T-cell (primary cell): ENCODE measurements at places on chromosomes 5 and 9. TPM values are rescaled to one million over a fixed set of nuclear protein-coding genes. Genes with fewer than 3 reads are reported as not detected.

The GPX8 gene
- total RNA-seq = 0.20 TPM

The ZNF300 gene
- 1.5 TPM for total RNA-seq

The PCDHA4 gene
- not detected for total RNA-seq

The IFNA21 gene
- total RNA-seq = not detected

The RGS14 gene
- 85.7 TPM for total RNA-seq

DNA sequence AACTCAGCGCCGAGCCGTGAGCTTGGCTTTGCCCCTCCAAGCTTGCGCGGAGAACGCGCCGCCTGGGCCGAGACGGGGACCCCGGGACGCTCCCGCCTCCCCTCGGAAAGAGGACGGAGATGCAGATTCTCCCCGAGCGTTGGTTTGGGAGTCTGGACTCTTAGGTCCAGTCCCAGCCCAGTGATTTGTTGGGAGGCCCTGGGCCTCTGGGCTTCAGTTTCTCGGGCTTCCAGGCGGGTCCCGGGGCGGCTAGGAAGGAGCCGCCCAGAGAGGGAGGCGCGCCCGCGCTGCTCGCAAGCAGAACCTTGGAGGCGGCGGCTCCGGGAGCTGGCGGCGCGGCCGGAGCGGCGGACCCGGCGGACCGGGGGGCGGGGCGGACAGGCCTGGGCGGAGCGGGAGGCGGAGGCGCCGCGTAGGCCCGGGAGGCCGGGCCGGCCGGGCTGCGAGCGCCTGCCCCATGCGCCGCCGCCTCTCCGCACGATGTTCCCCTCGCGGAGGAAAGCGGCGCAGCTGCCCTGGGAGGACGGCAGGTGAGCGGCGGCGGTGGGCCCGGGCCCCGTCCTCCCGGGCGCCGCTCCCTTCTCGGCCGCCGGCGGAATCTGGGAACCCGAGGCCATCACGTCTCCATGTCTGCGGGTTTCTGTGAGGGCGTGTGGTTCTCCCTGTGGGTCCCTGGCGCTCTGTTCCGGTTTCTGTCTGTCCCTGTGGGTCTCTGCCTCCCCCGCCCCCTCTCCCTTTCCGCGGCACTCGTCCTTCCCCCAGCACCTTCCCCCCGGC is at the start of gene B4GALT7:
Gene B4GALT7, plus strand, starts transcription at position 402 of the 777 bp plus-strand sequence. Its CDS starts 79 bp downstream, at position 481.
- peak within 1 kb of the TSS; percentile 65 for H3K27ac ChIP-seq
- peaks cover 21% of the 10 kb centered on the region for H3K36me3 ChIP-seq
- H3K4me3 ChIP-seq = peak within 1 kb of the TSS; percentile 88

DNA sequence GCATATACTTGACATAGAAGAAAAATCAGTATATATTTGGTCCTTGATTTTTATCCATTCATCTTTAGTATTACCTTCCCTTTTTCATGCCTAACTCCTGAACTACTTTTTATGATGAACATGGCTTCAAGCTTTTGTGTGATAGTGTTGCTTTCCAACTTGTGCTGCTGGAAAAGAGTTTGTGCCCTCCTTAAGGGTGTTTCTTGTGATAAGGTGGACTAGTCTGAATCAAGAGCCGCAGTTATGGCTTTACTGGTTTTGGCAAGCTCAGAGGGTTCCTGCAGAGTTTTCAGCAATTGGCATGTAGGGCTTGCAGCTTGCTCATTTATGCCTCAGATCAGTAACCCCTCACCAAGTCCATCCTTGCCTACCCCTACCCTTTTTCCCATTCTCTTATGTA is 20.5 kb downstream of the POLR3G start:
- no peak overlapping the region for H3K4me3 ChIP-seq
- no peak for DNase-seq
- no peaks in the 10 kb centered on the region for H3K4me1 ChIP-seq
- no peaks in the 10 kb centered on the region for H3K36me3 ChIP-seq
- no peaks in the 10 kb centered on the region for H3K27me3 ChIP-seq

The GPX3 gene
- not detected for total RNA-seq

- no peak for DNase-seq
- H3K27me3 ChIP-seq = no peaks in the 10 kb centered on the region
- no peaks in the 10 kb centered on the region for H3K4me1 ChIP-seq
- H3K4me3 ChIP-seq = no peak overlapping the region
- no peaks in the 10 kb centered on the region for H3K36me3 ChIP-seq
Measured at GRCh38 chr5:63774939-63775338, 187.3 kb downstream of the HTR1A start.

The RHOBTB3 gene
- total RNA-seq = 2.9 TPM

DNA sequence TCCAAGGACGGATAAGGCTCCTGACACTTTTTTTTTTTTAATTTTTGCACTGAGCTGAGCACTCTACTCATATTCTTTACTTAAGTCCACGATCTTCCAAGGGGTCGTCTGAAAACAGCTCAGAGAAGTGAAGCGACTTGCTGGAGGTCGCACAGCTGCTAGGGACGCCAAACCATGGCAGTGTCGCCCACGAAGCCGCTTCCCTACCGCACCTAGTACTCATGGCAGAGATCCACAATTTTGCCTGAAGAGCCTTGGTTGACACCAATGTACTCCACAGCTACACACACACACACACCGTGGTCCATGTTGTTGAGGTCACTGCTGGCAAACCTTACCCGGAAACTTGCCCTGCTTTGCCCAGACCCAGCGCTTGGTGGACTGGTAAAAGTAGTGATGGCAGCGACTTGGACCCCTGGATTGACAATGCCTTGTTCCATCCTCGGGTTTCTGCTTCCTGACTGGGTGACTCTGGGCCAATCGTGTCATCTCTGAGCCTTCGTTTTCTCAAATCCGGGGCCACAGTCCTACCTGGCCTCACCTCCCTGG is 521 bp upstream of the SLIT3 start:
- peaks cover 31% of the 10 kb centered on the region for H3K27me3 ChIP-seq
- no peak overlapping the region for H3K4me3 ChIP-seq
- H3K36me3 ChIP-seq = no peaks in the 10 kb centered on the region
- no peak overlapping the region for H3K27ac ChIP-seq

GRCh38 chr5:114857941-114858551 is 311.7 kb downstream of the TRIM36 start:
- no peak overlapping the region for H3K27ac ChIP-seq
- no peaks in the 10 kb centered on the region for H3K27me3 ChIP-seq
- DNase-seq = no peak
- H3K4me1 ChIP-seq = no peaks in the 10 kb centered on the region

DNA sequence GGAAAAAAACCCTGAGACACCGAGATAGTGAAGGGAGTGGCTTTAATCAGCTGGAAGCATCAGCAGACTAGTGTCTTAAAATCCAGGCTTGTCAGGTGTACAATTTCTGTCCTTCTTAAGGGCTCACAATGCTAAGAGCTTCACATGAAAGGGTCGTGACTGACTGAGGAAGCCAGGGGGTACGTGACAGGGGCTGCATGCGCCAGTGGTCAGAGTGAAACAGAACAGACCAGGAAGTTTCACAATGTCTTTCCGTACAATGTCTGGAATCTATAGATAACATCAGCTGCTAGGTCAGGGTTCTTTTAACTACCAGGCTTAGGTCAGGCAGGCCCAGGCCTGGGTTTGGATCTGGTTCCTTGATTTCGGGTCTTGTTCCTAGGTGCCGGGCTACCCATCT is 253.0 kb downstream of the CDH10 start:
- no peak for DNase-seq
- H3K4me1 ChIP-seq = no peaks in the 10 kb centered on the region
- no peaks in the 10 kb centered on the region for H3K27me3 ChIP-seq
- no peak overlapping the region for H3K4me3 ChIP-seq
- no peaks in the 10 kb centered on the region for H3K36me3 ChIP-seq

The PKD2L2 gene
- not detected for total RNA-seq

DNA sequence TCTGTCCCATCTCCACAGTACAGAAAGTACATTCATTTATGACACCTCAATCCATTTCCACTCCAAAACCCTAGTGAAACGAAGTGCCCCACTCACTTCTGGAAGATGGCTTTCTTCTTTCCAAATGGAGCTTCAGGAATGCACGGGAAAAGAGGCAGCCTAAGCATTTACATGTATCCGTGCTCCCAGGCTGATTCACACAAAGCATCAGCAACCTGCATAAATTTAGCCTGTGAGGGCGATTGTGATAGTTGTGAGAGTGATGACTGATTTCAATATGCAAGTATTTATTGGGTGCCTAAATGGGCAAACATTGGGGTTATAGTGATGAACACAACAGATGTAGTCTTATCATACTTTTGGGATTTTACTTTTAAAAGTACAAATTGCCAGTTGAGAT is 86.6 kb downstream of the PLPPR1 start:
- no peak overlapping the region for H3K4me3 ChIP-seq
- no peak overlapping the region for H3K27ac ChIP-seq
- no peaks in the 10 kb centered on the region for H3K27me3 ChIP-seq
- no peak for DNase-seq
- no peaks in the 10 kb centered on the region for H3K36me3 ChIP-seq

GRCh38 chr9:78187763-78188484 is 48.0 kb upstream of the CEP78 start:
- no peak for DNase-seq
- H3K4me3 ChIP-seq = no peak overlapping the region
- H3K36me3 ChIP-seq = no peaks in the 10 kb centered on the region
- no peak overlapping the region for H3K27ac ChIP-seq
- H3K27me3 ChIP-seq = no peaks in the 10 kb centered on the region
- H3K4me1 ChIP-seq = no peaks in the 10 kb centered on the region

GRCh38 chr9:136722969-136723356 is 10.6 kb downstream of the DIPK1B start:
- H3K27me3 ChIP-seq = peaks cover 7% of the 10 kb centered on the region
- DNase-seq = no peak
- no peak overlapping the region for H3K27ac ChIP-seq

- H3K4me1 ChIP-seq = peaks cover 3% of the 10 kb centered on the region
- peaks cover 21% of the 10 kb centered on the region for H3K27me3 ChIP-seq
- H3K36me3 ChIP-seq = no peaks in the 10 kb centered on the region
- no peak for DNase-seq
- H3K4me3 ChIP-seq = peak overlapping the region; percentile 77
- no peak overlapping the region for H3K27ac ChIP-seq
Measured at GRCh38 chr5:141484310-141484640, 555 bp upstream of the PCDHGC4 start.

The IFNK gene
- total RNA-seq = not detected

DNA sequence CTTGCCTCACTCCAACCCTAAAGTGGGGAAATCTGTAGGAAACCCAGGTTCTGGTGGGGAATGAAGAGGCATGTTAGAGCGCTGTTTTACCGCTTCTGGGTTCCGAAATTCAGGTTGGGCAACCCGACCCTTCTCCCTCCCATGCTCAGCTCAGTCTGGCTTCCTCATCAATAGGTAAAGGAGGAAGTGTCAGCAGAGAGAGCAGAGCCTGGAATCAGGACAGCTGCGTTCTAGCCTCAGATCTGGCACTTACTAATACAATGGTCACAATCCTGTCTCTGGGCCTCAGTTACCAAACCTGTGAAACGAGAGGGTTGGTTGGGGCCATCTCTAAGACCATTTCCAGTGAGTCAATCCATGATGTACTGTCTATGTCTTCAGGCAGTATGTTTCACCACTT is 16.2 kb upstream of the TNIP1 start:
- peak overlapping the region; percentile 76 for H3K27ac ChIP-seq
- peaks cover 19% of the 10 kb centered on the region for H3K36me3 ChIP-seq
- no peak for DNase-seq
- H3K27me3 ChIP-seq = no peaks in the 10 kb centered on the region
- no peak overlapping the region for H3K4me3 ChIP-seq
- H3K4me1 ChIP-seq = peaks cover 75% of the 10 kb centered on the region

GRCh38 chr9:97364769-97365490 is 47.0 kb upstream of the TDRD7 start:
- no peak overlapping the region for H3K4me3 ChIP-seq
- peaks cover under 1% of the 10 kb centered on the region for H3K36me3 ChIP-seq
- H3K27ac ChIP-seq = no peak overlapping the region
- H3K4me1 ChIP-seq = no peaks in the 10 kb centered on the region
- DNase-seq = no peak

DNA sequence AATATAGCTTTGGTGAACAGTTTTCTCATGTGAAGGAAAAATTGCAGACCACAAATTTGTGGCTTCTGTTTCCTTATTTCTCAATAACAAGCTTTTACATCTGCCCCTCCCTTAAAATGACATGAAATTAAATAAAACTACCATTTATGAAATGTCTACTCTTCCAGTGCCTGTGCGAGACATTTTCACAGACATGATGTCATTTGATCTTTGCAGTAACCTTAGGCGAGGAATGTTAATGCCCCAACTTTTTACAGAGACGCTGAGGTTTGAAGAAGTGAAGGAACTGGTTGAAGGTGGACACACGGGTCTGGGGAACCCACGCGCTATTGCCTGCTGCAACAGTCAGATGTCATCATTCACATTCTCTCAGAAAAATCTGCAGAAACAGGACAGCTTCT is 61.5 kb downstream of the OSTF1 start:
- H3K27ac ChIP-seq = peak overlapping the region; percentile 77
- peaks cover 11% of the 10 kb centered on the region for H3K36me3 ChIP-seq
- H3K4me1 ChIP-seq = peaks cover 53% of the 10 kb centered on the region
- H3K4me3 ChIP-seq = no peak overlapping the region
- DNase-seq = peak; percentile 38
